ENCODE measurements at places on chromosomes 11 and 22.

DNA sequence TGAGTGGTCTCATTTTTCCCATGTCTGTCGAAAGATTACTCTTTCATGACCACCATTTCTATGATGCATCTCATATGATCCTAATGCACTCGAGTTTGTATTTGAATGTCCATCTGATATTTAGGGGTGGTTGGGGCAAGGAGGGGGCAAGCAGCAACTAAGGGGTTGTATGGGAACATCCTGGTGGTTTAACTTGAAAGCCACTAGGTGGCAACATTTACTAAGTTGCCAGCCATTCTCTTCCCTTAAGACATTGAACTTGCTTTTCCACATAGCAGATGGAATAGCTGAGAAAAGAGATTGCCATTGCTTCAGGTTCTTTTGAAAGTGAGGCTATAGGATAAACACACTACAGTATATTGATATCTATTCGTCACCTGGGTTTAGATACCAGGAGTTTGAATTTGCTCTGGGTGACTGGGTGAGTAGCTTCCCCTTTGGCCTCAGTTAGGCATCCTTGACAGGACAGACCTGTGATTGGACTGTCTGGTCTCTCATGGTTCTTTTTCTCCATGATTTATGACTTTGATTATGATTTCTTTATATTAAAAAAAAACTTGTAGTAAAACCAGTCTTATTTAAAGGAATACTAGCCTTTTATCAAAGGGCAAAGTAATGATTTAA is 32.4 kb downstream of the NF2 start:
- peak; percentile 47 for DNase-seq

DNA sequence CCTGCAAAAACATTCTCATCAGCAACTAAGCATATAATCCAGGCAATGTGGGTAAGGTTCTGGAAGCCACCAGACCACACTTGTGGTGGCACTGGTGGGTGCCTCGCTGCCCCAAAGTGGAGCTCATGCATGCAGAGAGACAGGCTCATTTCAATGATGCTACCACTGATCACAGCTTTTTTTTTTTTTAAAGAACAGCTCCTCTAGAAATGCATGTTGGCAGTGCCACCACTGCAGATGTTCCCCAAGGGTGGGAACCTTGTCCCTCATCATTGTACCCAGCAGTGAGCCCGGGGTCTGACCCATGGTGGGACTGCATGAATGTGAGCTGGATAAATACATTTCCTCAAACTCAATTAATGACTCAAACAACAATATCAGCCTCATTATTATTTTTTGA is 31.1 kb upstream of the SERPIND1 start:
- DNase-seq: no peak

- no peak for DNase-seq
Observed at GRCh38 chr11:116910378-116910777, 73.0 kb upstream of the APOA1 start.

DNA sequence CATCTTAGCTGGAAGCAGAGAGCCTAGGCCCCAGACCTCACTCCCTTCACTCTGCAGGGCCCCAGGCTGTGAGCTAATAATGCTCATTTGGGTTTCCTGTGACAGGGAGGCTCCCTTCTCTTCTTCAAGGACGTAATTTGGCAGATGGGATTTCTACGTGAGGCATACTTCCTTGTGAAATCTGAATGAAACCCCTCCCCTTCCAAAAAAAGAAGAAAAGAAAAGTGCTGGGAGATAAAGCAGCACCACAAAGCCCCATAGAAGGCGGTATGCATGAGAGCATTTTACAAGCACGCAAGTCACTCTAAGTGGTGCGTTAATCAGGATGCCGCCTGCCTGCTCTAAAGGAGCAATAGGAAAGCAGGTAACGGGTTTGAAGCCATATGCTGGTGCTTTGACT is 5.7 kb downstream of the P2RX3 start:
- no peak for DNase-seq

- no peak for DNase-seq
Observed at GRCh38 chr11:121552644-121553043, 99.9 kb upstream of the SORL1-AS1 start.

DNA sequence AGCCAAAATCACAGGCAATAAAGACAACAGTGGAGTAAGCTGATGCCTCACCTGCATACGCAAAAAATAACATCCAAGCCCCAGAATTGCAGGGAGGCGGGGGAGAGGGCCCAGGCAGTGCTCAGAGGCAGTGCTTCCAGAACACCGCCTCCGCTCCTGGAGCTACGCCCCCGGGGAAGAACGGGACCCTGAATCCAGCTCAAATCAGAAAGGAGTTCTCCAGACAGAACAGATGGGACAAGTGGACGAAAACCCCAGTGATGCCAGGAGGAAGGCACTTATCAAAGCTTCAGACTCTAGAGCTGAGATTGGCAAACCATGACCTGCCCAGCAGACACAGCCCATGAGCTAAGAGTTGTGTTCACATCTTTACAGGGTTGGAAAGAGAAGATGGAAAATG is 683.9 kb downstream of the TBC1D22A start:
- no peak for DNase-seq

DNA sequence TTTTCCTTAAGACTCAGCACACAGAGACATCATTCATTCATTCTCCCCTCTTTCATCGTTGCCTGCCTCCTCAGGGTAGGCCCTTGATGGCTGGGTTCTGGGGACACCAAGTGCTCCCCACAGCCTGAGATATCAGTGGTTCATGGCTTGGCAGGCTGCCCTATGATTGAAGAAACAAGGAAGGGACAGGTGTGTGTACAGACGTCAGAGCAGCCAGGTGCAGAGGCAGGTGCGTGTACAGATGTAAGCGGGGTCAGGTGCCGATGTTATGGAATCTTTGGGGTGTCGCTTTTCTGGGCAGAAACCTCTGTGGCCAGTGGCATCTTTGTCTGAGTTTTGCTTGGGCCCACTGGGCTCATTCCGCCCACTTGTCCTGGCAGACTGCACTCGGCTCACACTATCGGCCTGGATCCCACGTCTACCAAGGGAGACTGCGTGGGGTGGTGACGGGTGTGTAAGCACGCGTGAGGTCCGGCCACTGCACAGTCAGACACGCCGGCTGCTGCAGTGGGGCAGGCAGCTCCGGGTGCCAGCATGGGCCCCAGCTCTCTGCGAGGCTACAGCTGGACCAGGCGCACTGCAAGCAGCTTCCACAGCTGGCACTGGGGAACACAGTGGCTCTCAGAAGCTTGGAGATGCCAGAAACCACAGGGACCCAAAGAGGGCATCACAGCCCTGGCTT is 20.9 kb upstream of the KIAA0930 start:
- DNase-seq: no peak

DNA sequence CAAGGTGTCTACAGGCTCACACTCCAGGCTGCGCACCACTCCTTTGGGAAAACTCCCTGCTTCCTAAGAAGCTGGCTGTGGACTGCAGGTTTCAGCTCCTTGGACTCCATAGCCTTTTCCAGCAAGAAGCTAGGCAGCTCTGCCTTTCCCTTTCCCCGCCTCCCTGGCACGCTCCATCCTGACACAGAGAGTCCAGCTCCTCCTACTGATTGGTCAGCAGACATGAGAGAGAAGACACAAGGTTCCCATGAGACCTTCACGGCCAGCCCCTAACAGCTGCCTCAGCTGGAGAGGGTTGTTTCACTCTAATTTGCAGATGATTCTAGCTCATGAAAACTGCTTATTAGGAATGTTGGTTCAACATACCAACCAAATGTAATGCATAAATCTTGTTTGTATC is 27.6 kb downstream of the TENM4 start:
- no peak for DNase-seq

DNA sequence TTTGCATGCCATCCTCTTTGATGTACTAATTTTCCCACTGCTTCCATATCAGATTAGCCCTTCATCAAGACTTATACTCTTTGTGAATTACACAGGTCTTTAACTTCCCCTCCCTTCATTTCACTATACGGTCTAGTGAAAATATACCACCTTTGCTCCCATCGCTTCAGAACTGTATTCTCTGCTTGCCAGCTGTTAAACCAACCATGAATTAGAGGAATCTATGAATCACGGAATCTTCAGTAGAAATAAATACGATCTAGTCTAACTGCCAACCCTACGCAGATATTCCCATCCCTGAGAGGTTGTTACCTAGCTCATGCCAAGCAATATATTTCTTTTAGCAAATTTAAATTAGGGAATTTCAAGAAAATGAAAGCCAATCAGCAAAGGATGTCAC is 177.8 kb upstream of the MPPED2 start:
- no peak for DNase-seq

DNA sequence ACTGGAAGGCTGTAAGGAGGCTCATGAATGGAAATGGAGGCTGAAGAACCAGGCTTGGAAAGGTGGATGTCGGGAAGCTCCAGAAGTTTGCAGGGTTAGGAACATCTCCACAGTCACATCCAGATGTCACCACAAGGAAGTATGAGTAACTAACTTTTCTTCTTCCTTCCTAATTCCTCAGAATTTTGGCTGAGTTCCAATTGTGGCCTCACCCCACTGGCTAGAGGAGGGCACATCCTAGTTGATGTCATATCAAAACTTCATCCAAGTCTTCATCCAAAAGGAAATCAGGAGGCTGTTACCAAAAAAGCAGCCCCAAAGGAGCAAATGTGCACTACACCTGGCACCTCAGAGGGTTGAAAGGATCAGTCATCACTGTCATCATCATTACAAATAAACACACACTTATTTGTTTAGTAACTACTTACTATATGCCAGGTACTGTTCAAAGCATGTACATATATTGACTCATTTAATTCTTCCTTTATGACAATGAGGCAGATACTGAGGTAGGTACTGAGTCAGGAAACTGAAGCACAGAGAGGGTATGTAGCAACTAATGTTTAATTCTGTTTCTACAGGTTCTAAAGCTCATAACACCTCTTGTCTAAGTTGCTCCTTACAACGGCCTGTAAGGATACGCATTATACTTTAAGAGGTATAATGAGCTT is 7.3 kb upstream of the PTPN5 start:
- DNase-seq: peak; percentile 5

GRCh38 chr11:88418508-88418907 is 81.0 kb upstream of the CTSC start:
- no peak for DNase-seq

DNA sequence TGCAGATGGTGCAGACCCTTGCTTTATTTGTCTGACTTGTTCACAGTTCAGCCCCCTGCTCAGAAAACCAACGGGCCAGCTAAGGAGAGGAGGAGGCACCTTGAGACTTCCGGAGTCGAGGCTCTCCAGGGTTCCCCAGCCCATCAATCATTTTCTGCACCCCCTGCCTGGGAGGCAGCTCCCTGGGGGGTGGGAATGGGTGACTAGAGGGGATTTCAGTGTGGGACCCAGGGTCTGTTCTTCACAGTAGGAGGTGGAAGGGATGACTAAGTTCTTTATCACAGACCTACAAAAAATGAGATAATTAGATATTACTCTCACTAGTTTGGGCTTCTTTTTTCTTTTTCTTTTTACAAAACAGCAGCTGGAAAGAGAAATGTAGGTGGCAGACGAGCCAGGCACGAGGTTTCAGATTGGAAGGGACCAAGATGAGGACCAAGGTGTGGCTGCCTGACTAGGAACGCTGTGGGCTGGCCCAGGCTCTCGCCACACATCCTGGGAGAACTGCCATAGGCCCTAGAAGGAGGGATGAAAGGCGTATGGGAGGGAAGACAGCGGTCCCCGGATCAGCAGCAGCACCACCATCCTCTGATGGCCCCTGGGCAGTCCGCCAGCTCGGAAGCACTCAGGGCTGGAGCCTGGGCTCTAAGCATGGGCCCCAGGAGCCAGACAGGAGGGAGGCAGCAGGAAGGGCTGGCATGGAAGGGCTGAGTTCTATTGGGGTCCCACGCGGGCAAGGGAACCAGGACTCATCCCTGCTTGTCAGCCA is 14.2 kb downstream of the TXN2 start:
- no peak for DNase-seq

GRCh38 chr11:66782726-66783125 is 53.7 kb upstream of the SPTBN2 start:
- DNase-seq: no peak

DNA sequence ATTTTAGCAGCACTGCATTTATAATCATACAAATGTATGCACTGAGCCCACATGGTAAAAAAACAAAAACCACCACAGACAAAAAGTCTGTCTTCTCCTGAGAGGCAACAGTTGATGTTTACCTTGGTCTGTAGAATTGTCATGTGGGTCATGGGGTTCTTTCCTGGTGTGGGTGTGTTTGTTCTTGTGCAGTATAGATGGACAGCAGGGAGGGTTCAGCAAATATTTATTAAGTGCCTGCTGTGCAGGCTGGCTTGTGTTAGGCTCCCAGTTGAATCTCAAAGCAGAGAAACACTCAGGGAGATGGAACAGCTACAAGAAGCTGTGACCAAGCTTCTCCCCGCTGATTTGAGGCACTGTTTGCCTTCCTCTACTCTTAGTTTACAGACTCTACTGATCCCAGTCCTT is 82.2 kb downstream of the PISD start:
- no peak for DNase-seq

DNA sequence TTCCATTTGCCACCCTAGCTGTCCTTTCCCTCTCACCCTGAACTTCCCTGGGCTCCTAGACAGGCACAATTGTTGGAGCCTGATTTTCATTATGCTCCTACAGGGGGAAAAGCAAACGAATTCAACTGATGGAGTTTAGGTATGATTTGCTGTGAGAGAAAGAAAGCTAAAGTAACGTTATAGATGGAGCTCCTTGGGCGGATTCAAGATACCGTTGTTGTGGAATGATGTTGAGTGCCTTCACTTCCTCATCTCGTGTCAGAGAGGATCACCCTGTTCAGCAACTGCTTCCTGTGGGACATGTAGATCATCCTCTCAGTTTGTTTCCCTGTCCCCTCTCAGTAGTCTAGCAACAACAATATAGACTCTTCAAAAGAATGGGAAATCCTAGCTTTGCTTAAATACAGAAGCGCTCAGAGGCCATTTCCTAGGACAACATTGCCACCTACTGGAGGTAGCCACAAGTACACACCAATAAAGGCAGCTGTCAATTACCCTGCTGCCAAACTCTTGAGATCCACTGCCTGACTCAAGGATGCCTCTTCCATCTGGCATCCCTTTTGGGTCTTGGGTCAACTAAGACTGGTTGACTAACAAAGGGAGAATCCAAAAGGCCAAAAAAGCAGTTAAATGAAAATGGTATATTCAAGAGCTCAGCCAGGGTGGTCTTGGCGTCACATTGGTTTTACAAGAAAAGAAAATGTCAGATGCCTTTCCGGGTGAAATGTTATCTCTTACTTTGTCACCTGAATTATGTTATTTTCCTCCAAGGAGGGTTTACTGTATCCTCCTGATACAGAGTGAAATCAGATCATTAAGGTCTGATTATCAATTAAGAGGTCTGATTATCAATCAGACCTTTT is 13.5 kb upstream of the DTX4 start:
- DNase-seq: peak; percentile 89

- DNase-seq: no peak
Observed at GRCh38 chr22:27507111-27507611, 294.4 kb downstream of the MN1 start.

- DNase-seq: no peak
Observed at GRCh38 chr11:63907808-63908530, 9.0 kb downstream of the RCOR2 start.

All from suppressor macrophage (primary cell).